Activated CD4-positive, alpha-beta T cell treated with anti-CD3 and anti-CD28 coated beads for 36 hours (primary cell): ENCODE measurements at places on chromosomes 16 and 17.

GRCh38 chr17:74938194-74938950 lies 2.7 kb downstream of the OTOP3 start:
- no peak for DNase-seq

GRCh38 chr16:9844361-9844760 lies 337.9 kb downstream of the GRIN2A start:
- DNase-seq: no peak

- DNase-seq: no peak
These were observed 557.8 kb upstream of the SALL1 start for GRCh38 chr16:51708861-51709260.

- no peak for DNase-seq
These were observed 55.0 kb downstream of the SNTB2 start for GRCh38 chr16:69241926-69242325.

- DNase-seq: no peak
These were observed 1225.1 kb downstream of the CDH8 start for GRCh38 chr16:60811051-60811608.

DNA sequence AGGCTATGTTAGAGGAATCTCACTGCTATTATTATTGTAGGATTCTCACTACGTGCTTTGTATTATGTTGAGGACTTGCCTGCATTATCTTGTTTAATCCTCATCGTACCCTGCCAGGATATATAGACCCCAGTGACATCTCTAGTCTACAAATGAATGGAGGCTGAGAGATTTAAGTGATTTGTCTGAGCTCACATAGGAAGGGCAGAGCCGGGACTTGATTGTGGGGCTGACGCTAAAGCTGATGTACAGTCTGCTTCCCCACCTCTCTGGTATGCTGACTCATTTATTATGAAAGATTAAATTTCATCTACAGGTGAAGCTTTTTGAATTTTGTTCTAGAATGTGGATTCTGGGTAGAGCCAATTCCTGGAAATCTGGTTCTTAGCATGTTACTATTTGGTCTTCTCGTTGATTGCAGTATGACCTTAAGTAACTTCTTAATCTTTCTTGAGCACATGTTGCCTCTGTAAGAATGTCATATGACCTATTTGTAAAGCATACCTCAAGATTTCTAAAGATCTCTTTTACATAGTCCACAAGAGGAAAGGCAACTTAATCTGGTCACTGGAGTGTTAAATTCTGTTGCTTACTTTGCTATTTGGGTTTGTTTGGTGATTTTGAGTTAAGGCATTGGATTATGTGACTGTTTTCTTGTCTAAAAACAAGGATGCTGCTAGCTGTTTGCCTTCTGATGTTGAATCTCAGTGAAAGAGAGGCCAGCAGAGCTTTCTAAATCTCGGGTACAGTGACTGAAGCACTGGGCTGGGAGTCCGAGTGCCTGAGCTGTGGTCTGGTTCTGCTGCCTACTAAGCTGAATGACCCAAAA lies 12.4 kb downstream of the METTL9 start:
- peak; percentile 25 for DNase-seq

DNA sequence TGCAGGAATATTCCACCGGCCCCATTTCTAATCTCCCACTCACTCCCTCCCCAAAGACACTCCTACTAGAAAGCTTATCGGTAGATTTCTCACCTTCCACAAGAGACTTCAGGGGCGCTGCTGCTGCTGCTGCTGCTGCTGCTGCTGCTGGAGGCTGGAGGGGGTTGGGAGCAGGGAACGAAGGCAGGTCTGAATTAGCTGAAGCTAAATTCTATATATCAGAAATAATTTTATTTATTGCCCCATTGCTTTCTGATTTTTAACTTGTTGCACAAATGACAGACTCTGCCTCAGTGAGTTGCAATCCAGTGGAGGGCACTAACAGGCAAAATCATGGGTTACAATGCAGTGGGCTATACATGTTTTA lies 25.8 kb upstream of the HLF start:
- peak; percentile 17 for DNase-seq

GRCh38 chr16:56226187-56226586 lies 34.9 kb downstream of the GNAO1 start:
- peak; percentile 9 for DNase-seq

- DNase-seq: peak; percentile 92
These were observed 49.9 kb upstream of the CPNE2 start for GRCh38 chr16:57042157-57043111.
